ENCODE measurements at places on chromosomes 5 and 9.

DNA sequence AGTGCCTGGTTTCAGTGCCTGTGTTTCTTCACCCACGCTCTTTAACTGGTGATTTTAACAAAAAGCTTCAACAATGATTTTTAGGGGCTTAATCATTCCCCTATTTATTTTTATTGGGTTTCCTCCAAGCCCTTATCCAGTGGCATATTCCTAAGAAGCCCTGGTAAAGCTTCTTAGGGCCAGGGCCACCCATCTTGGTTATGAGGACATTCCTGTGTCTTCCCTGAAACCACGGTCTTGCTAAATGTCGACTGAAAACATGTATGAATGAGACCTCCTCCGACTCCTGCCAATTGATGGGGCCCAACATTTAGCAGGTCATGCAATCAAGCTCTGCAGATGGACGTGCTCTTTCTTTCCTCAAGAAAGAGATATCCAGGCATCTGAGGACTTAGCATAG is 13.7 kb upstream of the CARTPT start:
- DNase-seq: no peak

GRCh38 chr5:15008476-15008875 is 136.9 kb upstream of the ANKH start:
- DNase-seq: peak; percentile 88

- no peak for DNase-seq
Measured at GRCh38 chr9:126626127-126626925, 12.6 kb downstream of the LMX1B start.

DNA sequence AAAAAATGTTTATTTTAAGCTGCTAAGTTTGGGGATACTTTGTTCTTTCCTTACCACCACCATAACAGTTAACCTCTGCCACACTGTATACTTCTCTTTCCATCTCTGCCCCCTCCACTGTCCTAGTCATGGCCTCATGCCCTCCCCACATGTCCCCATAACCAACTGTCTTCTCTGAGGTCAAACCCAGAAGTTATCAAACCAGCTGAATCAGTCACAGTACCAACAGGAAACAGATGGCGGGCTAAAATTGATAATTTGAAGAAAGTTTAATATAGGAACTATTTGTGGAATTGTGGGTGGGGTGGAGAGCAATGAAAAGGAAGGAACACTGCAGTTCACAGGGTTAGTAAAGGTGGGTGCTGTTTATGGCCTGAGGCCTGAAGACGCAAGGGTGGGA is 5.7 kb upstream of the DCTN4 start:
- DNase-seq: no peak

DNA sequence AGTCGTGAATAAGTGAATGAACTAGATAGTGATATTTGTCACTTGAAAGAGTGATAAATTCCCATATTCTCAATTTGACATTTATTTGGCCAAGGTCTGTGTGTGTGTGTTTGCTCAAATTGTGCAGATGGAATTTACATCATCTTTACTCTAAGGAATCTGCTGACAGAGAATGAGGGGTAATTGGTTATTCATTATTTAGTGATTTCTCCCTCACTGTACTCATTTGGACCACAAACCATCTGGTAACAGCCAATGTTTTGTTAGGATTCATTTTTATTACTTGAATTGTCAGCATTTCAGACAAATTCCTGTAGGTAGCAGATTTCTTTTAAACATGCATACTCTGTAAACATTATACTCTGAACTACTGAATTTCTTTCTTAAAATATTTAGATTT is 15.6 kb downstream of the VCAN start:
- no peak for DNase-seq

- DNase-seq: no peak
Measured at GRCh38 chr5:177327539-177328522, 16.1 kb upstream of the MXD3 start.

All from HS-5 (cell line).